Body of pancreas (tissue), 4 donors: ENCODE measurements at places on chromosomes 5 and 9. TPM values are rescaled to one million over a fixed set of nuclear protein-coding genes. Genes with fewer than 3 reads are reported as not detected.

- no peak overlapping the region for H3K4me3 ChIP-seq
- H3K27me3 ChIP-seq: no peaks in the 10 kb centered on the region
- H3K36me3 ChIP-seq: no peaks in the 10 kb centered on the region
- DNase-seq: no peak
Observed at GRCh38 chr9:90176901-90177300, 465.7 kb downstream of the DIRAS2 start.

The GPR150 gene
- 3.3 TPM for total RNA-seq

The WNK2 gene
- total RNA-seq: 85.4 TPM

DNA sequence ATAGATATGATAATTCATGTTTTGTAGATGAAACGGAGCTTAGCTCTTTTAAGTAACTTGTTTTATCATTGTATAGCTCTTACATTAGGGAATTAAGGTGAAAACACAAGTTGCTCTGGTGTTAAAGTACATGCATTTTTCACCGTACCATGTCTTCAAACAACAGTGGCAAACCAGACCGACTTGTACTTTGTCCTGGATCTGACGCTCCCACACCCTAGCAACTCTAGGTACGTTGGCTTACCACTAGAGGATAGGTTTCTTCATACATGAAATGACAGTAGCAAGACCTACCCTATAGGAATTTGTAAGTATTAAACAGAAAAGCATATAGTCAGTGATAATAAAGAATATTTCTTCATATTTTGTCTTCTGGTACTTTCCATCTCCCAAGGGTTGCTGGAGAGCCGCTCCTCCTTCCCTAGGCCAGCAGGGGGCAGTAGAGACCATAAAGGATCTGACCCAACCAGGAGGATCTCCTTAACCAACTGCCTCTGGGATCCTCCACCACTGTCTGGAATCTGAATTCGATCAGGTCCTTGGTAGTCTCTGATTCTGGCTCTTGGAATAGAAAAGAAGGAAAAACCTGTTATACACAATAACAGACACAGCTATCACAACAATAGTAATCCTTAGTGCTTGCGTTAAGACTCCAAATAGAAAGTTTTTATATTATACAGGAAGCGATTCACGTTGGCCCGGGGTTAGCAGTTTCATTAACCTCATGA lies 136.7 kb downstream of the CAVIN4 start:
- peak; percentile 69 for DNase-seq
- H3K4me3 ChIP-seq: no peak overlapping the region
- H3K4me1 ChIP-seq: no peaks in the 10 kb centered on the region
- H3K27me3 ChIP-seq: no peaks in the 10 kb centered on the region
- no peak overlapping the region for H3K27ac ChIP-seq
- H3K36me3 ChIP-seq: no peaks in the 10 kb centered on the region

DNA sequence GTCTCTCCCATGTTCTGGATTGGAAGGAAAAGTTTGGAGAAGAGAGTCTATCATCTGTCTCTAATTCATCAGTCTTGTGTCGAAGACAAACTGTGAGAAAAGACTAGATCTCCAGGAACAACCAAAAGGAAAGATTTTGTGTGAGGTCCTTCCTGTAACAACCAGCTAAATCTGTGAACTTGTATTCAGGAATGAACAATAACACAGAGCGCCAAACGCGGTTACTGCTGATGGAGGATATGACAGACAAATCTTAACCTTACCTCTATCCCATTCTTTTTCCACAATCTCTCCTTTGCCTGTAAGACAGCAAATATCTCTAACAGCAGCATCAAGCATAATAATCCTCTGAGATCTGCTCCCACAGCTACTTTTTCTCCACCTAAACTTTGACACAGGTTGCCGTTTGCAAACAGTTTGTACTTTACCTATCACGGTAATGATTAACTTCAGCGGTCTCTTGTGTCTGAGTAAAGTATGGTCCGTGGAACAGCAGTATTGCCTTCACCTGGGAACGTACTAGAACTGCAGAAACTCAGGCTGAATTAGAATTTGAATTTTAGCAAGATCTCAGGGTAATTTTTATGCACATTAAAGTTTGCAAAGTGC lies 387.6 kb downstream of the ELAVL2 start:
- H3K27me3 ChIP-seq: no peaks in the 10 kb centered on the region
- H3K4me3 ChIP-seq: no peak overlapping the region
- no peak for DNase-seq
- H3K27ac ChIP-seq: no peak overlapping the region
- H3K4me1 ChIP-seq: no peaks in the 10 kb centered on the region

DNA sequence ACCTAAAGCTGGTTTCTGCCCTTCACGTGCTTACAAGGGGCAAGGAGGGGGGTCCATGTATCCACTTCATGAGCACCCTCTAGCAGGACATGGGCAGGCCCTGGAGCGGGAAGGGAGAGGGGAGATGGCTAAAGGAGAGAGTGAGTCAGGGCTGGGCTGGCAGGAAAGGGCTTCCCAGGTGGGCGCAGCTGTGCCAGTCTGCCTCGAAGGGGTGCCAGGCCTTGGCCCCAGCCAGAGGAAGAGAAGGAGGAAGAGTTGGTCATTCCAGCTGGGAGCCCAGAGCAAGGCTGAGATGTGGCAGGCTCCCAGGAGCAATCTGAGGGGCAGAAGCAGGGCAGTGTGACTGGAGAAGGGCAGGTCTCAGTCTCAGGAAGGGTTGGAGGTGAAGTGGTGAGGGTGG lies 24.7 kb downstream of the TRIM14 start:
- no peak for DNase-seq
- no peaks in the 10 kb centered on the region for H3K36me3 ChIP-seq
- no peak overlapping the region for H3K27ac ChIP-seq

The NOXA1 gene
- 7.3 TPM for total RNA-seq

DNA sequence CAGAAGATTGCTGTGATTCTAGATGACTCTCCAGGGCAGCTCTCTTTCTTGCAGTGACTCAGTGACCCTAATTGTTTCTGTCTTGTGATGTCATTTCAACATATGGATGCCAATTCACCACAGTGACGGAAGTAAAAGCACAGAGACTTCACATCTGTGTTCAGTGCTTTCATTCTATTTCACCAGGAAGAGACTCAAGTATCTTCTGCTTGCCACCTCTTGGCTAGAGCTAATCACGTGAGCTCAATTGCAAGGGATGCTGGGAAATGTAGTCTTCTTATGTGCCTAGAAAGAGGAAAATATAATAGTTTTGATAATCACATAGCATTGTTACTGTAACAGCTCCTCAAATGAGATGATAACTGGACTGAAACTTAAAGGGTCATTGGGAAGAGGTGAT lies 453.3 kb upstream of the KLF4 start:
- DNase-seq: no peak
- peaks cover 22% of the 10 kb centered on the region for H3K4me1 ChIP-seq
- no peak overlapping the region for H3K4me3 ChIP-seq
- H3K27ac ChIP-seq: no peak overlapping the region
- no peaks in the 10 kb centered on the region for H3K36me3 ChIP-seq
- no peaks in the 10 kb centered on the region for H3K27me3 ChIP-seq

The PANK3 gene
- 18.7 TPM for total RNA-seq

DNA sequence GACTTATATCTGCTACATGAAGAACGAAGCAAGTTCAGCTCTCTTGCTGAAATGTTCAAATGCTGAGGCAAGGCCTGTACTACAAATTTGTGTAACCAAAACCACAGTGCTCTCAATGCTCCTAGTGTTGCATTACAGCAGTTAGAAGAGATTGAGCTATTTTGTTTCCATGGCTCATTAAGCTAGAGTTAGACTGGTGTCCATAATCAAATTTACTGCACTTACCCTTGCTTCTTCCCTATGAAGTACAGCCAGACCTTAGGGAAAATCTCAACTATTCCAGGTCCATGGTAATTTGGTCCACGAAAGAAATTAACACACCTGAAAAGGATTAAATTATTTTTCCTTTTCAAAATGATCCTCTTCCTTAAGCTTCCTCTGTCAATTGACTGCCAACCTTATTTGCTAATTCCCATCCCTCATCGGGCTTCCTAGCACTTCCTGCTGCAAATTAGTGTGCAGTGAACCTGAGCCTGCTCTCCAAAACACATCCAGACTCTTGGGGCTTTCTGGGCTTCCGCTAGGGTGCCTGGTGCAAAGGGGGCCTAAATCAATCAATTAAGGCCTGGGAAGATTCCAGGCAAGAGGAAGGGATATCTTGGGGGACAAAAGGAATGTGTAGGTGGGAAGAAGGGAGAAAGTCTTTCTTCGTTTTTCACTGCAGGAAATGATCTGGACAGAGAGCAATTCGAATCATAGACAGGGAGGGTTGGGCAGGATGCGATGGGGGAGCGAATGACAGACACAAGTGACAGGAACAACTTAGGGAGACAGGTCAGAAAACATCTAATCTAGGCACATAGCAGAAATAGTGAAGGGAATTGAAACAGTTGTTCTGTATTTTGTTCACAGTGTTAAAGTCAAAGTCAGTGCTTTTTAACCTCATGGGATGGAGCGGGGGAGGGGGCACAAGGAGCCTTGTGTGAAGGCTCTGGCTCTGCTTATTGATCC lies 542.4 kb downstream of the RAB3C start:
- H3K27ac ChIP-seq: no peak overlapping the region
- peaks cover 16% of the 10 kb centered on the region for H3K4me1 ChIP-seq
- H3K36me3 ChIP-seq: no peaks in the 10 kb centered on the region
- H3K4me3 ChIP-seq: no peak overlapping the region

DNA sequence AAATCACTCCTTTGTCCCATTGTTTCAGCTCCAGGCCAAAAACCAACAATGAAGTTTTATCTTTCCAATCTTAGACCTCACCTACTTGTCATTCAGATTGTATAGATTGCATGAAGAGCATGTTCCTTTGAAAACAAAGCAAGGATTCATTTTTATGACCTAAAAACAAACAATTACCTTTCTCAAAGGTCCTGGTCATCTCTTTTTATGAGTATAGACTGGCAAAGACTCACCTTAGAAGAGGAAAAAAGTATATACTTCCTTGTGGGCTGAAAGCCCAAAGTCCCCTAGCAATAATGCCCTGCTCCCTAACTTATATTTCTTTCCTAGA lies 28.4 kb upstream of the TLE1 start:
- H3K36me3 ChIP-seq: no peaks in the 10 kb centered on the region
- H3K4me3 ChIP-seq: no peak overlapping the region
- H3K4me1 ChIP-seq: peaks cover 13% of the 10 kb centered on the region
- no peak overlapping the region for H3K27ac ChIP-seq
- H3K27me3 ChIP-seq: no peaks in the 10 kb centered on the region
- DNase-seq: no peak

DNA sequence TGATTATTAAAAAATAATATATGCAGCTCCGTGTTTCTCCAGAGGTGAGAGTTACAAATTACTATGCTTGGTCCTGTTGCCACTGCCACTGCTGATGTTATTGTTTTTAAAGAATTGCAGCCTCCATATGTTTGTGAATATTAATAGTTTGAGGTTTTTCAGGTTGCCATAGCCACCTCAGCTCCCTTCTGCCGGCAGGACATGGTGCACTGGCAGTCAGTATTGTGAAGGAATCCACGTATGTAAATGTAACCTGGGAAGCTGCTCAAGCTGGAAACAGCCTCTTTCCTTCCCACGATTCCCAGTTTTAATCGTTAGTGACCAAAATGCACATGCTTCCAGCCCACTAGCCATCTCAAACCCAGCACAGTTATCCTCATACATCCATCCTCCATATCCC lies 184.4 kb upstream of the CCNG1 start:
- no peaks in the 10 kb centered on the region for H3K27me3 ChIP-seq
- H3K27ac ChIP-seq: no peak overlapping the region
- H3K4me1 ChIP-seq: peaks cover 5% of the 10 kb centered on the region
- no peak for DNase-seq
- no peaks in the 10 kb centered on the region for H3K36me3 ChIP-seq

The GFRA3 gene
- 4.3 TPM for total RNA-seq

DNA sequence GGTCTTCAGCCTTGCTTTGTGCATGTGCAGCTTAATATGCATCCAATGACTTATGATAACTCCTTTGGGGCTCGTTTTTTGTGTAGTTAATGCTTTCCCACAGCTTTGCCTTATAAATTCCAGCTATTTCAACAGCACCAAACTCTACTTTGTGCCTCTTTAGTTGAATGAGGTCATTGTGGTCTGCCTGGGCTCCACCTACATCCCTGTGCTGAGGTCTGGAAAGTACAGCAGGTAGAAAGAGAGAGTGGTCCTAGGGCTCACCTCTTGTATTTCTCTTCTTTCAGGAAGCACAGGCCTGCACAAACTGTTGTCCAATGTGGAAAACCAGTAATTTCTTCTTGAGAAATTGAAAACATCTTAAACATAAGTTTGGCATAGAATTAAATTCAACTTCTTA lies 167.2 kb downstream of the XRCC4 start:
- no peaks in the 10 kb centered on the region for H3K36me3 ChIP-seq
- no peaks in the 10 kb centered on the region for H3K4me1 ChIP-seq
- no peak for DNase-seq
- no peaks in the 10 kb centered on the region for H3K27me3 ChIP-seq
- H3K4me3 ChIP-seq: no peak overlapping the region
- no peak overlapping the region for H3K27ac ChIP-seq

The PCDHA1 gene
- total RNA-seq: not detected

DNA sequence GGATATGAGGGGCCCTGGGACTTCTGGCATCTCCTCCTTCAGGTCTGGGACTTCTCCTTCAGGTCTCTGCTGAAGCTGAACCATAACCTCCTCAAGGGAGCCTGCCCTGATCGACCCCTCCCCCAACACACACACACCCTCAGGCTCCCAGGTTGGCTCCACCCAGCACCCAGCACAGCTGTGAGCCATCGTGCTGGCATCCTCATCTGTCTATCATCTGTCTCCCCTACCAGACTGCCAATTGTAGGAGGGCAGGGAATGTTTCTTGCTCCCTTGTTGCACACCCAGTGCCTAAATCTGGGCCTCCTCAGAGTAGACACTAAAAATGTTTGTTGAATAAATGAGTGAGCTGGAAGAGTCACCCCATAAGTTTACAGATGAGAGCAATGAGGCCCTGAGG lies 71.4 kb downstream of the LRSAM1 start:
- H3K36me3 ChIP-seq: peaks cover 19% of the 10 kb centered on the region
- H3K4me1 ChIP-seq: peaks cover 23% of the 10 kb centered on the region
- no peak for DNase-seq
- peak overlapping the region; percentile 83 for H3K27ac ChIP-seq
- H3K27me3 ChIP-seq: no peaks in the 10 kb centered on the region
- no peak overlapping the region for H3K4me3 ChIP-seq

The TOPORS gene
- total RNA-seq: 12.2 TPM

DNA sequence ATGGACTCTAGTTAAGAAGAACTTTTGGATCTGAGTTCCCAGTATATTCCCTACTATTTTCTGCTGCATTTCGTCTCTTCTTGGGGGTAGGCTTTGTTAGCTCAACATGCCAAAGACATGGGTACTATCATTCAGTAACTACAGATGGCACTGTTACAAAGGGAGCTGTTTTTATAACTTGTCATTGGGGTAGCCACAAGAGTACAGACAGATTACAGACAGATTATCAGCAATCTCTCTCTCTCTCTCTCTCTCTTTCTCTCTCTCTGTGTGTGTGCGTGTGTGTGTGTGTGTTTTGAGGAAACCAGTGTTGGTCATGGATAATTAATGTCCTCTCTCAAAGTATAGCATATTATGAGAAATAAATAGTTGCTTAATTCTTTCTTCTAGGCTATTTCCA lies 116.1 kb downstream of the WDR70 start:
- no peaks in the 10 kb centered on the region for H3K27me3 ChIP-seq
- H3K4me1 ChIP-seq: no peaks in the 10 kb centered on the region
- no peak overlapping the region for H3K4me3 ChIP-seq
- H3K27ac ChIP-seq: no peak overlapping the region

The PALM2AKAP2 gene
- total RNA-seq: 2.1 TPM
